ENCODE measurements at places on chromosomes 12 and 14.
A peak's percentile ranks its signal among the peaks of the same experiment; 100 is the strongest.

- no peak for DNase-seq
Measured at GRCh38 chr14:77314043-77314442, 6.6 kb downstream of the POMT2 start.

DNA sequence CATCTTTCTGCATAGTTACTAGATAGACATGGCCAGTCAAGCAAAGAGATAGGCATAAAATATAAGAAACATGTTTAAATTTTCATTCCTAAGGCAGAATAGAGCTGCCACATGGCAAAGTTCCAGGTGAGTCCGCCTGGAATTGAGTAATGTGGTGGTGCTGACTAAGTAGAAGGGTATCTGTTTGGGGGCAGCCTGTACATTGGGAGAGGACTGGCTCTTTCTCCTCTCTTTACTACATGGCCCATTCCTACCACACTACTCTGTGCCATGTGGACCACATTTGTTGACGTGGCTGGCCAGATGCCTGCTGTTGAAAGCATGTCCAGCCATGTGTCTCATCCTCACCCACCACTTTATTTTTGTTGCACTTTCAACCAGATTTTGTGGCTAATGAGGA lies 354.0 kb downstream of the ETNK1 start:
- DNase-seq: no peak

DNA sequence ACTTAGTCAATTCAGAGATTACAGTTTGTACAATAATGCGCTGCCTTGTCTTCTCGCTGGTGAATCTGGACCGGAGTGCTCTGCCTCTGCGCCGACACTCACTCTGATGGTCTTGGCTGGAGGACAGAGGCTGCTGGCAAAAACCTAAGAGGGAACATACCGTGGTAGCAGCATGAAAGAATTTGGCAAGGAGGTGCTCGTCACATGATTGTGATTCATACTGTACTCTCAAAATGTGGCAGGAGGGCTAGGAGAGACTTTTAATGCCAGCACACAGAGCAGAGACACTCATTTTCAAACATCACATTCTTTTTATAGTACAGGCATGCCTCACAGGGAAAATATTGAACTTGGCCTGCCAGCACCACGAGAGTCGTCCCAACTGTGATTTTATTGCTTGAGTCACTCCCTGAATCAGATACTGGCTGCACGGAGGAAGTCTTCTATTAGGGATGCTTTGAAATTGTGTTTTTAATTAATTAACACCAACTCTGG lies 67.8 kb downstream of the HMGA2 start:
- DNase-seq: no peak

DNA sequence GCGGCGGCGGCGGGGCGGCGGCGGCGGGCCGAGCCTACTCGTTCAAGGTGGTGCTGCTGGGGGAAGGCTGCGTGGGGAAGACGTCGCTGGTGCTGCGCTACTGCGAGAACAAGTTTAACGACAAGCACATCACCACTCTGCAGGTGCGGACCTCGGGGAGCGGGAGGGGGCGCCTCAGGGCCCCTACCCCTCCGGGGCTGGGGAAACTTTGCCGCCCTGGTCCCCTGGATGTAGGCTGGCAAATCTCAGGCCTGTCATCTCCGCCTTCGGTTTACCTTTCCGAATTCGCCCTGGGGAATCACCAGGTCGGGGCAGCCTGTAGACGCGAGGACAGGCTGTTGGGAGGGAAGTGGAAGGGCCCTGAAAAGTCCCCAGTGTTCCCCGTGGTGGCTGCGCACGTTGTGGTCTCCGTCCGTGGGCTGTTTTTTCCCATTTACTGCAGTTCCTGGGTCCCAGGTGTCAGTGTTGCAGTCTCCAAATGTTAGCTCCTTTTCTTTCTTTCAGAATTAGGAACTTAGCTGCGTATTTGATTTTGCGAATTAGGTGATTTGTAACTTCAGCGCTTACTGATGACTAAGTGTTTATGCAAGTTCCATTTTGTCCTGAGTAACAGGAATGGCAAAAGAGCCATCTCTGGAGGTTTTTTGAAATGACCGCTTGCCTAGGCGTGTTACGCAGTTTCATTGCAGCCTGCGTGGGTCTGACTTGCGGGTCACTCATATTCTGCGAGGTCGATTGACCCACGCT lies 656 bp downstream of the RAB21 start:
- DNase-seq: peak; percentile 74

DNA sequence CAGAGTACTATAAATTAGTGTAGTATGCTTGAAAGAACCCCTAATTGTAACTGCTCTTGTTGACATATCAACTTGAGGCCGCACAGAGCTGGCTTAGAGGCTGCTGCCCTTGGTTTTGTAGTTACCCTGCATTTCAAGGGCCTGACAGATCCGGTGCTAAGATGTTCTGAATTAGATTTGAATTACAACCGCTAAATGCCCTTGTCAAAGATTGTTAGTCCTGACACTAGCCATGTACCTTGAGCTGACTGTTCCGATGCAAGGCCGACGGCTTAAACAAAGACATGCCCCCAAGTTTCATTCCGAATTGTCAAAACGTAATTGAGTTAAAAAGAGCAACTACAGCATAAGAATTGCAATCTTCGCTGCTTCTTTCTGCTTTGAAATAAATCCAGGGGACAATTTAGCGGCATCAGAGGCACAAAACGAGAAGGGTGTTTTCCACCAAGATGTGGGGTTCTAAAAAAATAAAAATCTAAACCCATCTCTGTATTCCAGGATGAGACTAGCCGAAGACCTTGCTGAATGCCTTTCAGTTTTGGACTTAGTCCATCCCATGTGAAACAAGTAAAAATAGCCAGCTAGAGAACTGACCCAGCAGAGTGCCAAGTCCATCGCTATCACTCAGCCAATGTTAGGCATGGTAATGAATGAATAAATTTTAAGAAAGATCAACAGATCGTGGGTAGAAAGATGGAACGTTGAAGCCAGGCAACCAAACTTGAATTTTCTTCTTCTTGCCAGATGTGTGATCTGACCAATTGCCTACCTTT lies 148.7 kb downstream of the DICER1 start:
- DNase-seq: no peak

DNA sequence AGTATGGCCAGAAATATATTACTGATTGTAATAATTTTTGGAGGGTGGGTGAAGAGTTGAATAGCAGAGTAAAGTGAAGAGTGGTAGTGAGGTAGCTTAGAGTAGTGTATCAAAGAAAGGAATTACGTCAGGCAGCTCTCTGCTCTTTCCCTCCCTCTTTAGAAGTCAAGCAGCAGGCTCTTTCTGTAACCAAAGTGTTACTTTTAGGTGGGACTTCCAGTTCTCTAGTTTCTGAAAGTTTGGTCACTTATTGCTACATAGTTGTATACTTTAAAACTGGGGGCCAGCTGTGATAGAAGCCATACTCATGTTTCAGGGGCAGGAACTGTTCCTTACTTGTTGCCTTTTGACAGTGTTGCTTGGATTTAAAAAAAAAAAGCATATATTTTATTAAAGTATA lies 30.6 kb downstream of the ATF7IP start:
- no peak for DNase-seq

GRCh38 chr12:47777741-47778558 lies 4.9 kb downstream of the SLC48A1 start:
- no peak for DNase-seq

DNA sequence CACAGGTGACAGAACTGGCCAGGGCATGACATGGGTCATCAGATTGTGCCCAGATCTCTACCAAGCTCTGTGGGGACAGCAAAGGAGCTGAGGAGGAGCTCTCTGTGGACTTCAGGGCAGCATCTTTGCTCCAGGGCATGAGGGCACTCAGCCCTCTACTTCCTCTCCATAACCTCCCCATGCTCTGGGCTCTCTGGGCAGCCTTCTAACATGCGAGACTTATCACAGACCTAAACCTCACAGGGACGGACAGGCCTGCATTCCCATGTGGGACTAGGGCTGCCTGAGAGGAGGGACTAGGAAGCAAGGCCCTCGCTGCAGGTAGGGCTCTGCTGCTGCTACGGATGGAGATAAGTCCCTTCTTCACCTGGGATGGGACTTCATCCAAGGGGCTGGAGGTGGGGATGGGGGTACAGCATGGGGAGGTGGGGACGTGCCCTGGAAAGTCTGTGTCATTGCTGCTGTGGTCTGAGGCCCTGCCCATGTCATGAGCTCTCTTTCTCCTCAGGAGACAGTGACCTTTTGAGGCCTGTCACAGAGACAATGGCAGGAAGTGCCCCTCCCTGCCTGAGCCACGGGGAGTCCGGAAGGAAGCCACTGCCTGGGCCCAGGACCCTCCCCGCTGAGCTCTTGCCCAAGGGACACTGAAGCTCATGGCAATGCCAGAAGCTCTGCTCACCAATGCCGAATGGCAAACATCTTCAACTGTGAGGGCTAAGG lies 44.1 kb downstream of the PITPNM2 start:
- DNase-seq: peak; percentile 49

GRCh38 chr14:90797451-90797850 lies 18.8 kb downstream of the TTC7B start:
- no peak for DNase-seq

DNA sequence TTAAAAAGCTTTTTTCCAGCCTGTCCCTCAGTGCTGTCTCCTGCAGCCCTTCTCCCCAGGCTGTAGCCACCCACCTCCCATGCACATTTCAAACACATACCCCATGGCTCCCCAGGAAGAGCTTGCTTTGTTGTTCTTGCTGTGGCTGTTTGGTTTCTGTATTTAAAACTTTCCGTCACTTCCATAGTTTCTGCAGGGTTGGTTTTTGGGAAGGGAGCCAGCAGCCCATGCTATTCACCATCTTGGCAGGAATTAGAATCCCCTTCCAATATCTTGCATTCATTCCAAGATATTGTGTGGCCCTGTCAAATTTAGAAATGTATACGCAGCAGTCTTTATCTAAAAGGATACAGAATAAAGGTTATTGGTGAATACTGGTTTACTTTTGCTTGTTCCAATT lies 29.6 kb downstream of the CFAP251 start:
- DNase-seq: no peak

GRCh38 chr14:95255487-95255886 lies 64.2 kb downstream of the CLMN start:
- DNase-seq: no peak

DNA sequence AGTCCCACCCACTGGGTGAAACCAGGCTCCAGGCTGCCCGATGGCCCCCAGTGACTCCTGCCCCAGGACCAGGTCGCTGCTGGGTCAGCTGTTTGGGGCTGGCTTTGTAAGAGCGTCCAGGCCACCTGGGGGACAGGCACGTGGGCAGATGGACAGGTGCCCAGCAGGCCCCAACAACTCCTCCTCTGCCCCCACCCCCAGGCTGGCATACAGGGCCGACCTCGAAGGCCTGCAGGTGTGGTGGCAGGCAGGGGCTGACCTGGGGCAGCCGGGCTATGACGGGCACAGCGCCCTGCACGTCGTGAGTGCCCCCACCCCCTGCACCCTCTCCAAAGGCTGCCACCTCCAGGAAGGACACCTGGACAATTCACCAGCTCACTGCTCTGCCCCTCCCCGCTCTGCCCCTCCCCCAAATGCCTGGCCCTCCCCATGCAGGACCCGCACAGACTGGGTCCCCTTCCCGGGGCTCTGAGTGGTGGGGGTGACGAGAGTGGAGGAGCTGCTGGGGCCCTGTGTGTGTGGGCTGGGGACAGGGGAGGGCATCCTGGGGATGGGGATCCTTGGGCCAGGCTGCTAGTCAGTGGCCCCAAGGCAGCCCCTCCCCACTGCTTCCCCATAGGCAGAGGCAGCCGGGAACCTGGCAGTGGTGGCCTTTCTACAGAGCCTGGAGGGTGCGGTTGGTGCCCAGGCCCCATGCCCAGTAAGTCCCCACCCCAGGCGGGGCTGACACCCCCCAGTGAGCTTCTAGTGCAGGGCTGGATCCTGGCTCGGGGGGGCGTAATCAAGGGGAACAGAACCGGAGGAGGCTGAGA lies 26.0 kb downstream of the ASPG start:
- no peak for DNase-seq

DNA sequence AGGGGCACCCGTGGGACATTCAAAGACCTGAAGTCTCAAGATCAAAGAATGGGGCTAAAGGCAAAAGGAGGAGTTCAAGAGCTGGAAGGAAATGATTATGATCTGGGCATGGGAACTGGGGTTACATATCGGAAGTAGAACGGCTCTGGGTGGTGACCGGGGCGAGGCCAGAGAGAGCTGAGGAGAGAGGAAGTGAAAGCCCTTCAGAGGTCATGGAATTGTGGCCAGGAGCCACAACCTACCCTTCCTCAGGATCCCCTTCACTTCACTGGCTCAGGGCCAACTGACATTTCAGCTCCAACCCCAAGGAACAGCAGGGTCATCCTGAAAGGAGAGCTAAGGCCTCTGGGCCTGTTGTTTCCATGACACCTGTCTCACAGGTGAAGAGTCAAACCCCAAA lies 57.8 kb downstream of the GALNT16 start:
- no peak for DNase-seq

DNA sequence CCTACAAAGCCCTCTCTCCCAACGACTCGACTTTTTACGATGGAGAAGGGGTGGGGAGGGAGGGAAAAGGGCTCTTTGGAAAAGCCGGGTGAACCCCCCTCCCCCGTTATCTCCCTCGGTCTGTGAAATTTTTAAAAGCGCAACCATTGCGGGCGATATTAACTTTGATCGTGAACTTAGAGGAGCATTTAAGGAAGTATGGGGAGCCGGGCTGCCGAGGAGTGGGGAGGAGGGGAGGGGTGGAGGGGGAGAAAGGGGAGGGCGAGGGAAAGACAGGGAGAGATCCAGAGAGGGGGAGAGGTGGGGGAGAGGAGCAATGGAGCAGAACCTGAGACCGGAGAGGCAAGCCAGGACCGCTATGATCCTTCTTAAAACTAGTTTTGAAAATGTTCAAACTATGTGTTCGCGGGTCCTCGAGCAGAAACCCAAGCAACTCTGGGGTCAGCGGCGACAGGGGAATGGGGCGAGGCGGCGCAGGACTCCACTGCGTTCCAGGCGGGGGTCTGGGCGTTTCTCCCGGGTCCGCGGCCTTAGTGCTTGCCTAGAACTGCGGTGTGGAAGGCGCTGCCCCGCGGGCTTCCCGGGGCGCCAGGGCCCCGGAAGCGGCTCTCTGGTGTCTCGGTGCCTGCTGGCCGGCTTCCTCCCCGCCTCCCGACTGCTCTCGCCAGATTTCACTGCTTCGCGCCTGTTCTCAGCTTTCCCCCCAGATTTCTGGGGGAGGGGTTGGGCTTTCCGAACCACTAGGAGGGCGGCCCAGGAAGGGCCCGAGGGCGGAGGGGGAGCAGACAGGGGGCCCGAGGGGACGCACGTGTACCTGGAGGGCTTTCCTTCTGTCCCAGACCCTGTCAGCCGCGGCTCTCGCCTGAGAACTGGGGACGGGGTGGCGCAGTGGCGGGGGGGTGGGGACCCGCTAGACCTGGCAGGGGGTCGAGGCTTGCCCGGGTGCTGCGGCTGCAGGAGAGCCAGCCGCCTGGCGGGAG lies at the start of gene HOTAIR:
Gene HOTAIR (minus strand): TSS at position 871 of the 980 bp plus-strand sequence.
- no peak for DNase-seq

Measured in stimulated activated naive CD4-positive, alpha-beta T cell (primary cell).